ENCODE measurements at places on chromosomes 16 and 17.

DNA sequence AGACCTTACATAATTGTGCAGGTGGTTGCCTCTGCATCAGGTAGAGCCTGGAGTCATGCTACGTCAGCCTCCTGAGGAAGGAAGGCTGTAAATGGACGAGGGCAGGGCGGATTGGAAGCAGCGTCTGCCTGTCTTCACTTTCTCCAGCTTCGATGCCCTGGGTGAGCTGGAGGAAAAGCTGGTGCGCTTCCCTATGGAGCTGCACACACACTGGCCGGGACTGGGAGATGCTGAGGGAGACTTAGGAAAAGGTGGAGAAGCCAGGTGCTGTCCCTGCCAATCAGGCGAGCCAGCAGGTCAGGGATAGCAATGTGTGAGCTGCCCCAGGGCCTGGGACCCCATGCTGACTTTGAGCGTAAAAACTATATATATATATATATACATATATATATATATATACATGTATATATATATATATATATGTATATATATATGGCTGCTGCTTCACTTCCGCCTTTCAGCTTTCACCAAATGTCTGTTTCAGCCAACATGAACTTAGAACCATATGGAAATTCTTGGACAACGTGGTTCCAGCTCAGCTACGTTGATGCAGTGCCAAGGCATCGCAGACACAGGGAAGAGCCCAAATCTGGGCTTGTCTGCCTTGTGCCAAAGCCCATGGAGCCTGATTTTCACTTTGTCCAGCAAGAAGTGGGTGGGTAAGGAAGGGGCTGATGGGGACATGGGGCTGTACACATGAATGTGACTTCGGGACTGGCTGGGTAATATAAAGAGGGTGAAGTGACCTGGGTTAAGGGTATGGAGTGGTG, 71.5 kb upstream of the NKD1 start:
- no peak for DNase-seq

GRCh38 chr17:47698749-47699535, 5.0 kb downstream of the TBKBP1 start:
- no peak for DNase-seq

- DNase-seq, result no peak
Observed at GRCh38 chr17:72822358-72823023, 270.0 kb downstream of the SLC39A11 start.

DNA sequence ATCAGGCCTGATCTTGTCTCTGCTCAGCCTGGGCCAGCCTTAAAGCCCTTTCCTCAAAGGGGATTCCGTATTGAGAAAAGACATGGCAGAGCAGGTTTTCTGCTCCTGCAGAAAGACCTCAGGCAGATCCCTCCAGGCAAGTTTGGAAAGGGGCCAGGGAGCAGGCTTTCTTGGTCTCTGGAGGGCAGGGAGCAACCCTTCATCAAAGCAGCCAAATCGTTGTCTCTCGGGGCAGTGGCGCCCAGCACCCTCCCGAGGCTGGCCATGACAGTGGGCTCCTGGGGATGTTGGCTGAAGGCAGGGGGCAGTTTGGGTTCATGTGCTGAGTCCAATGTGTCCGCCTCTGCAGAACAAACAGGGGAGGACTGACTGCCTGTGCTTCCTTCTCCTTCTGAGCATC, 168.4 kb upstream of the WSCD1 start:
- no peak for DNase-seq

DNA sequence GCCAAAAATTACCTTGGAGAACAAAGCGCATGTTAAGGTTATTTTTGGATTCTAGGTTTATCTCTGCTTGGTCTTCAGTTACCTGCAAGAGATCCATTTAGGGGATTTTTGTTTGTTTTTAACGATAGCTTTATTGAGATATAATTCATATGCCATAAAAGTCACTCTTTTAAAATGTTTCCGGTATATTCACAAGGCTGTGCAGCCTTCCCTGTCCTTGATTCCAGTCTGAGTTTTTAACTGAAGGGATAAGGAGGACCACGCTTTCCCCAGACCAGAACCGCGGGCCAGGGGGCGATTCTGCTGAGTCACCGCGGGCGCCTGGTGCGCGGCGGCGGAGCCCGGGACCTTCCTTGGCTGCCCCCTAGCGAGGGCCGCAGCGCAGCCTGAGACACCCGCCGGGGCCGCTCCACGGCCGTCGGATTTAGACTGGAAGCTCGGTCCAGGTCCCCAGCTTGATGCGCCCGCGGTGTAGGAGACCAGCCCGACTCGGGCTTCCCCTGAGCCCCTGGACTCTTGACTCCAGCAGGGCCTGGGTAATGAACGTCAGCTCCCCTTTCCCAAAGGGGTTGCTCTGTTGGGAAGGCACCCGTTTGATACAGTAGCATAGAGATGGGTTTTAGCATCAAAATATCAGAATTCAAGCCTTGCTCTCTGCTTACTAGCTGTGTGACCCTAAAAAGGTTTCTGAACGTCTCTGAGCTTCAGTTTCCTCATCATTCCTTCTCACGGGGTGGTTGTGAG, 50.0 kb upstream of the STH start:
- peak; percentile 77 for DNase-seq

- DNase-seq, result no peak
Observed at GRCh38 chr17:67562005-67562404, 155.7 kb upstream of the NOL11 start.

- no peak for DNase-seq
Observed at GRCh38 chr17:59696682-59697277, 10.4 kb downstream of the PTRH2 start.

DNA sequence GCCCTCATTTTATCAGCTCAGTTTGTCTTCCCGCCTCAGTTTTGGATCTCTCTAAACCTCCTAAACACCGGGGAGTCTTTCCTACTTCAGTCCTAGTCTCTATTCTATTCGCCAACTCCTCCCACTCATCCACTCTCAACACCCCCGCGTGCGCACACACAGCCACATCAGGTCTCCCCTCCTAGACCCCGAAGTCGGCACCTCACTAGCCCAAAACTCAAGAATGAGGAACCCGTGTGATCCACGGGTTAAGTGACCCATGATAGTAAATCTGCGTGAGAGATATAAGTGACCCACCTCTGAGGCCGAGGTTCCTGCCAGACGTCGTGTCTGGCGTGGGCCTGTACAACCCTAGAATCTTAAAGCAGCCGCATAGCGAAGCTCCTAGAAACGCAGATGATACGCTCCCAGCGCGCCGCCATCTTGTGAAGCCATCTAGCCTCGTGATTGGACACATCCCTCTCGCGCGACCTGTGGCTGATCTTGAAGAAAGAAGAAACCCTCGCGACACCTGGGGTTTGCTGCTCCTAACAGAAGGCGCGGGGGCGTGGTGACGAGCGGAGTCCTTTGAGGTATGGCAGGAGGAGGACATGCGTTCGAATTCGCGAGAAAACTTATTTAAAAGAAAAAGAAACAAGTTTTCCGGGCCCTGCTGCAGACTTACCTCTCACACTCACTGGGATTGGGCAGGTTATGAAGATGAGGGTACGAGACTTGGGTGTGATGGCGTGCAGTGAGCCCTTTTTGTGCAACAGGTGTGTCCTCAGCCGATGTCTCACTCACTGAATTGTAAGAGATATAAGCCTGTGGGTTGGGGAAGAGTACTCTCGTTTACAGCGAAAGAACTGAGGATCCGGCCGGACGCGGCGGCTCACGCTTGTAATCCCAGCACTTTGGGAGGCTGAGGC, at the start of gene METTL16:
Gene METTL16 (minus strand): TSS at position 427 of the 908 bp plus-strand sequence. CDS start 9,557 bp downstream, outside the sequence.
- peak; percentile 96 for DNase-seq

- no peak for DNase-seq
Observed at GRCh38 chr17:74680941-74681340, 31.8 kb downstream of the CD300LF start.

GRCh38 chr17:46884552-46884951, 33.2 kb downstream of the WNT9B start:
- no peak for DNase-seq

GRCh38 chr17:71145486-71145885, 975.3 kb upstream of the SOX9 start:
- DNase-seq, result no peak

DNA sequence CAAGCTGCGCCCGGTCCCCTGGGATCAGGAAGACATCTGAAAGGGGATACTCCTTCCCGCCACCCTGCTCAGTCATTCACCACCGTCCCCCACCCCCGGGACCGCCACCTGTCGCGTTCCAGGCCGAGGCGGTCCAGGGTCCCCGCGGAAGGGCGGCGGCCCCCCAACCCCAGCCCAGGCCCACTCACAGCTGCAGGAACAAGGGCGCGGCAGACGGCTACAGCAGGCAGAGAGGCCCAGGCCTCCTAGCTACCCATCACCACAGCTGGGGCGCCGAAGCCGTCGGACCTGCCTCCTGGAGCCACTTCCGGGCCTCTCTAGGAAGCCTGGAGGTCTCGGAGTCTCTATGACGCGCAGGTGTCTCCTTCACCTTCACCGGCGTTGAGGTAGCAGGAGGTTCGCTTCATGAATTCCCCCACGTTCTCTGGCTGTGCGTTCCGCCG, at the start of gene SDR42E1:
Gene SDR42E1 (minus strand): TSS at position 272 of the 443 bp plus-strand sequence. CDS start 10,612 bp downstream, outside the sequence.
- no peak for DNase-seq

GRCh38 chr16:89722392-89723278, 1.3 kb downstream of the ZNF276 start:
- no peak for DNase-seq

GRCh38 chr16:71396594-71396993, 38.1 kb downstream of the CALB2 start:
- DNase-seq, result no peak

- DNase-seq, result no peak
Observed at GRCh38 chr17:14747603-14747950, 446.7 kb downstream of the HS3ST3B1 start.

DNA sequence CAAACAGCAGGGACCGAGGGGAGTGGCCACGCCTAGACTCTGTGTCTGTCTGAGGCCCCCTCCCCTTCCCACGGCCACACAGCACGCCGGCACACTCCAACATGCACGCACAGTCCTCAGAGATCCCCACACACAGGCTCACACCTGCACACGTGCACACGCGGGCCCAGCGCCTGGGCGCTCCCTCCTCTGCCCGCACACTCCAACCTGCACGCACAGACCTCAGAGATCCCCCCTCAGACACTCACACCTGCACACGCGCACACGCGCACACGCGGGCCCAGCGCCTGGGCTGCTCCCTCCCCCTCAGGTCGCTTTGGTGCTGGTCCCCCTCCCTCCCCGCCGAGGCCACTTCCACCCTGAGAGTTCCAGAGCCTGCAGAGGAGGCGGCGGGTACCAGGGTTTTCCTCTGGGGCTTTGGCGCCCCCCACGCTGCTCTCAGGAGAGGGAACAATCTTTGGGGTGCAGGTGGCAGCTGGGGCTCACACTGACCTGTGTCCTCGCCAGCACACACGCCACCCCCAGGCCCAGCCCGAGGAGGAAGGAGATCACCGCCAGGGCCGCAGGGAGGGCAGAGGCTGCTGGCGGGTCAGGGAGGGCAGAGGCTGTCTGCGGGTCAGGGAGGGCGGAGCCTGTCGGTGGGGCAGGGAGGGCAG, 1.6 kb downstream of the CD7 start:
- DNase-seq, result no peak

GRCh38 chr17:43845766-43846165, 1.2 kb upstream of the CD300LG start:
- DNase-seq, result no peak

- DNase-seq, result no peak
Observed at GRCh38 chr16:74650966-74651567, 15.6 kb downstream of the RFWD3 start.

GRCh38 chr17:40699371-40699770, 4.2 kb downstream of the KRT24 start:
- no peak for DNase-seq

GRCh38 chr17:50181144-50181543, 15.3 kb downstream of the SGCA start:
- DNase-seq, result no peak

- DNase-seq, result no peak
Observed at GRCh38 chr17:62059414-62059813, 5.7 kb downstream of the MED13 start.

DNA sequence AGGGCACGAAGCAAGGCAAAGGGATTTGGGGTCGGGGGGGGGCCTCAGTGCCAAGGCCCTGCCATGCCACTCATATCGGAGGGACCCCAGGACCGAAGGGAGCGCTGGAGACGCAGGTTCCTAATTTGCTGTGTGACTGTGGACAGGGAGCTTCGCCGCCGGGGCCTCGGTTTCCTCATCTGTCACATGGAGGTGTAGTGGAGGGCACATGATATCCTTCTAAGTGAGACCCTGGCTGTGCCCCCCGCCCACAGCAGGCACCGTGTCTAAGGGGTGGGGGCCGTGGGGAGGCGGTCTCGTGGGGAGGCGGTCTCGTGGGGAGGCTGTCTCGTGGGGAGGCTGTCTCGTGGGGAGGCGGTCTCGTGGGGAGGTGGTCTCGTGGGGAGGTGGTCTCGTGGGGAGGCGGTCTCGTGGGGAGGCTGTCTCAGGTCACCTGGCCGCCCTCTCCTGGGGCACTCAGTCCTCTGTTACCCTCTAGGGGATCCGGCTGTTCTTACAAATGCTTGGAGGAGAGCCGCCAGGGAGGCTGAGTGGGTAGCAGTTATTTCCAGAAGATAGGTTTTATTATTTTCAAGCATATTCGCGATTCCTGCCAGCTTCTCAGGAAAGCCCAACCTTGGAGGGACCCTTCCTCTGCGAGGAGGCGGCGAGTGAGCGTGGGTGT, 205.0 kb downstream of the NTN1 start:
- DNase-seq, result no peak

GRCh38 chr17:57745242-57745641, at the start of gene CCDC182:
TSS of gene CCDC182 (minus strand) at chr17:57745299. CDS start at chr17:57745272, 27 bp downstream.
- no peak for DNase-seq

DNA sequence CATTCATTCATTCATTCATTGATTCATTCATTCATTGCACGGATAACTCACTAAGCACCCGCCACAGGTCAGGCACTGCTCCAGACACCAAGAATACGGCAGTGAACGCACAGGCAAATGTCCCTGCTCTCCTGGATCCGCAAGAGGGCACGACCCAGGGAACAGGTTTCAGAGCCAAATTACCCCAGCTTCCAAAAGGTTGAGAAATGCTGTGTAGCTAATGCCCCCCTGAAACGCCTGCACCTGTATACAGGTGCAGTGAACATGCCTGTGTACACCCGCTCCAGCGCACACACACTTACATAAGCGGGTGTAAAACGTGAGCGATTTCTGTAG, 9.6 kb upstream of the UBE2I start:
- DNase-seq, result no peak

GRCh38 chr16:85353839-85354685, 241.8 kb upstream of the CIBAR2 start:
- DNase-seq, result no peak

GRCh38 chr17:51650772-51651171, 390.4 kb downstream of the UTP18 start:
- no peak for DNase-seq
